ENCODE measurements at places on chromosomes 7 and 10.

- DNase-seq: no peak
Observed at GRCh38 chr7:46000513-46000912, 79.4 kb upstream of the IGFBP3 start.

DNA sequence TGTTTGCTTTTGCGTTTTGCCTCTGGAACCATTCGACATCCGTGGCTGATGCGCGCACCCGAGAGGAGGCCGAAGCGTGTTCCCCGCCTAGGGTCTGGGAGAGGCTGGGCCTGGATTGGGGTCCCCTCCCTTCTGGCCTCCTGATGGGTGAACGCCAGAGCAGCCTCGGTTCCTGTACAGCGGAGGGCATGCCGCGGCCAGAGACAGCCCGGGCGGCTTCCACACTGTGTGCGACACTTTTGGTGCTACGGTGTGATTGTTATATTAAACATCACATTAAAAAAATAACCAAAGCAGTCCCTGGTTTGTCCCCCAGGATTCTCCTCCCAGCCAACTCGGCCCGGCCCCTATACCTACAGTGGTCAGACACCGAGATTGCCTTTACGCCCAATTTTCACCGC is 3.7 kb upstream of the HOXA7 start:
- DNase-seq: no peak

- no peak for DNase-seq
Observed at GRCh38 chr7:21113609-21114415, 314.1 kb upstream of the SP4 start.

GRCh38 chr10:15365692-15366091 is 5.4 kb downstream of the FAM171A1 start:
- no peak for DNase-seq

DNA sequence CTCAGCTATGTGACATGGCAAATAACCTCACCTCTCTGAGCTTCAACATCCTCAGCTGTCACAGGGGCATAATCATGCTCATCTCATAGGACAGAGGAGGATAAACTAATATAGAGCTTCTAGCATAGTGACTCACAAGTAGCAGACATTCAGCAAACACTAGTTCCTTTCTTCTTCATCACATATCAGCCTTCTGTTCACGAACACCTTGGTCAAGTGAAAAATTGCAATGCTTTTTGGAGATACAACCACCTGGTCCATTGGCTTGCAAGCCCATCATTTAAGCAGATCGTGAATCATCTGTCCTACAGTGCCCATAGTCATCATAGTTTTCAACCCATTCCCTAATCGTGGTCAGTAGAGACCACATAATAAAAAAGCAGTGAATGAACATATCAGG is 277.9 kb upstream of the YAE1 start:
- no peak for DNase-seq

GRCh38 chr10:34252111-34252510 is 563.0 kb downstream of the PARD3 start:
- no peak for DNase-seq

DNA sequence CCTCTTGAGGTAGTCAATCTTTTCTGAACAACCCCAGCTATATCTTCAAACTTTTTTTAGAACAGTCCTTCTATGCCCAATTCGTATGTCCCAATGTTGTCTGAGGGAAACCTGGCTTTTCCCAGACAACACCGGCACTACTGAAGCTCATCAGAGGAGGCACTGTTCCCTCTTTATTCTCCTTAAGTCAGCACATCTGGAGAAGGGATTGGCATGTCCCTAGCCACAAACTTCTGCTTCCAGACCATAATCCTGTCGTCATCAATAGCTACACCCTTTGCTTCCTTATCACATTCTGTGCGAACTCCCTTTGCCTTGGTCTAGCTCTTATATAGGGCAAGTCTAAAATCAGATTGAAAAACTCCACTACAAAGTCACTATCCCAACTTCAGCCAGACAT is 22.9 kb downstream of the PON3 start:
- DNase-seq: no peak

- DNase-seq: no peak
Observed at GRCh38 chr7:99189222-99189621, 18.7 kb downstream of the KPNA7 start.

DNA sequence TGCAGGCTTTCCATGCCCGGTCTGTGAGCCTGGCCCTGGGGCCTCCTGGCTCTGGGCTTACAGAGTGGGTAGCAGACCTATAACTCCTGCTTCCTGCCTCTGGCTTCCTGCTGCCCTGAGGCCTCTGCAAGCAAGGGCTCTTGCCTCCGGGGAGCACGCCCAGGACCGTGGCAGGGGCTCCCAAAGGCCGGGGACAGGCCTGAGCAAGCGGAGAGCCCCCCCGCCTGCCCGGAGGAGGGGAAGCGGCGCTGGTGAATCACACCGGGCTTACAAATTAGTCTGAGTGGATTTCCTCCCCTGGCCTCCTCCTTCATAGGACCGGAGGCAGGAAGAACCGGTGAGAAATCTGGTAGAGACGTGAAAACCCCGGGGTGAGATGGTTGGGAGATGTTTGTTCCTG is 1.5 kb upstream of the MYL10 start:
- DNase-seq: no peak

- DNase-seq: no peak
Observed at GRCh38 chr10:29517352-29517923, 117.3 kb downstream of the SVIL start.

GRCh38 chr7:134465491-134465890 is 6.6 kb upstream of the AKR1B1 start:
- no peak for DNase-seq

DNA sequence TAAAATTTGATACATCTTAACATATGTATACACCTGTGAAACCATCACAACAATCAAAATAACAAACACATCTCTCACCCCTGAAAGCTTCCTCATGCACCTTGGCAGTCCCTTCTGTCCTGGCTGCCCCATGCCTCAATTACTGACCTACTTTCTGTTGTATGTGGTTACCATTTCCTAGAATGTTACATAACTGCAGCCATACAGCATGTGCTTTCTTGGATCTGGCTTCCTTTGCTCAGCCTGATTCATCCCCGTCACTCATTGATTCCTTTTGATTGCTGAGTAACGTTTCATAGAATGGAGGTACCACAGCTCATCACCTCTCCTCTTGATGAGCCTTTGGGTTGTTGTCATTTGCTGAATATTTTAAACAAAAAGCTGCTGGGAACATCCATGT is 165.3 kb downstream of the CELF2 start:
- DNase-seq: peak; percentile 56

GRCh38 chr7:33554576-33554975 is 350.8 kb upstream of the BMPER start:
- no peak for DNase-seq

- DNase-seq: no peak
Observed at GRCh38 chr10:31393844-31394243, 74.8 kb downstream of the ZEB1 start.

- no peak for DNase-seq
Observed at GRCh38 chr7:25945608-25946007, 206.4 kb upstream of the NFE2L3 start.

- no peak for DNase-seq
Observed at GRCh38 chr7:98168904-98169621, 42.2 kb upstream of the BHLHA15 start.

- DNase-seq: no peak
Observed at GRCh38 chr7:82049891-82050533, 280.2 kb upstream of the HGF start.

- no peak for DNase-seq
Observed at GRCh38 chr7:105989191-105989590, 26.1 kb downstream of the CDHR3 start.

GRCh38 chr10:22544325-22545068 is 169.9 kb downstream of the PIP4K2A start:
- no peak for DNase-seq

DNA sequence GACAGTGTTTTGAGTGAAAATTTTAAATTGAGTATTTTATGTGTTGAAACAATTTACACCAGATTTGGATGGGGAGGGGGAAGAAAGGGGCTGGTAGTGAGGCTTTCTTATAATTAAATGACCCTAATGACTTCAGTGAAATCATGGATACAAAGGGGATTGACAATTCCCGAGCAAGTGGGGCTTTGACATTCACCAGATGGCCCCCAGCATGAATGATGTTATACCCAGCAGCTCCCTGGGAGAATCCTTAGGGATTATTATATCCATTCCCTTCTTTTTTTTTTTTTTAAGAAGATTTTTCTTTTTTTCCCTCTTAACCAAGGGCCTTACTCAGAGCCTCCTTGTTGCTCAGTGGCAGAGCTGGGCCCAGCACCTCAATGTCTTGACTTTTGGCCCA is 17.9 kb downstream of the PLPP4 start:
- no peak for DNase-seq

DNA sequence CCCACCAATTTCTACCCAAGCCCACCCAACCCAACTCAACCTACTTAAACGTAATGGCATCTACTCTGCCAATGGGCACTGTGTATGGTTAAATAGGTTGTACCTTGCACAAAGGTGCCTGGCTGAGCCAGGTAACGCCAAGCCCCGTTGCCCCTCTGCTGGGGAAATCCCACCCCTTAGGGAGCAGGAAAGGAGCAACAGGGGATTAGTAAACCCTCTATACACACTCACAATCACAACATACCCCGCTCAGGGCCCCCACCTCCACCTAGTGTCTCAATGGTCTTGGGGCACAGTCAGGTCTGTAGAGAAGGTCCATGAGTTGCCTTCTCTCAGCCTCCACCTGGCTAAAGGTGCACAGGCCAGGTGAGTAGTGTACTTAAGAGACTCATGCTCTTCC is 74.3 kb upstream of the PCBD1 start:
- no peak for DNase-seq

GRCh38 chr10:84138478-84139125 is 707 bp upstream of the GHITM start:
- DNase-seq: peak; percentile 79

GRCh38 chr7:150356265-150356897 is 12.2 kb upstream of the REPIN1 start:
- DNase-seq: peak; percentile 61

GRCh38 chr7:151895008-151895630 is 18.2 kb upstream of the PRKAG2 start:
- DNase-seq: no peak

DNA sequence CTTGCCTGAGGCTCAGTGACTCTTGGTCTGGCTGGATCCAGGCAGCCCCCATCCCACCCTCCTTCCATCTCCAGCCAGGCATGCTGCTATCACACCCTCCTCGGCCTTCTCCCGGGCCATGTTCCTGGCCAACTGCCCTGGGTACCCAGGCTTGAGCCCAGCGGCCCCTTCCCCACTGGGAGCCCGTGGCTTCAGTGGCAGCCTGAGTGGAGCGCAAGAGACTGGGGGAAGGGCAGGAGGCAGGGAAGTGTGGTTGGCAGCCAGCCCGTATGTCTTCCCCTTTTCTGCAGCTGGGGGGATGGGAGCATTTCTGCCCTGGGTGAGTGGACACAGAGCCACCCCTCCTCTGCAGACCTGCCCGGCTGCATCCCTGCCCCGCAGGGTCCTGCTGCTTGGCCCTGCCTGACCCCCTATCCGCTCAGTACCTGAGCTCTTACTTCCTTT is 148.5 kb downstream of the ARHGAP22 start:
- no peak for DNase-seq

GRCh38 chr7:76123316-76123715 is 75.4 kb downstream of the MDH2 start:
- DNase-seq: no peak

- DNase-seq: no peak
Observed at GRCh38 chr10:122847782-122848604, 2.3 kb upstream of the CUZD1 start.

DNA sequence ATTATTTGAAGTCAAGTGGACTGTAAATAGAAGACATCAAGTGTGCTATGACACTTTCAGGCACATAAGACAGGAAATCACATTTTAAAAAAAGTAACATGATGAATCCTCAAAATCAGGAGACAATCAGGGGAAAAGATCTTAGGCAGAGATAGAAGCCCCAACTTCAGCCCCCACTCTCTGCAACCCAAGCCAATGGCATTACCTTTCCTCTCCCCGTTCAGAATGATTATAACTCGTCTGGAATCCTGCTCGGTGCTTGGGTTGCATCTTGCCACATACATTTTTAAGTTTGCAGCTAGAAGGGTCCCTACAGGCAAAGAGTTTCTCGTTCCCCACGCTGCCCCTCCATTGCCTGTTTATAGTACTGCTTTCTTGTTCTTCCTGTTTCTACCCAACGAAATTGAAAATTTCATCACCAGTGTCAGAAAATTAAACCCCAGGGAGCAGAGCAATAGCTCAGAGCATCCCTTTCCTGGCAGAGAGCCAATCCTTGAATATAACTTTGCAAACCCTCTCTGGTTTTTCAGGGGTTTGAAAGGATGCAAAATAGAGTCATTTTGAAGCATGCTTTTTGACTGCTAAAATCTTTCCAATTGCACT is 260.5 kb upstream of the AOAH start:
- no peak for DNase-seq

- no peak for DNase-seq
Observed at GRCh38 chr10:122306744-122307143, 35.6 kb downstream of the BTBD16 start.

- DNase-seq: no peak
Observed at GRCh38 chr7:27751888-27752660, 12.1 kb downstream of the TAX1BP1 start.

DNA sequence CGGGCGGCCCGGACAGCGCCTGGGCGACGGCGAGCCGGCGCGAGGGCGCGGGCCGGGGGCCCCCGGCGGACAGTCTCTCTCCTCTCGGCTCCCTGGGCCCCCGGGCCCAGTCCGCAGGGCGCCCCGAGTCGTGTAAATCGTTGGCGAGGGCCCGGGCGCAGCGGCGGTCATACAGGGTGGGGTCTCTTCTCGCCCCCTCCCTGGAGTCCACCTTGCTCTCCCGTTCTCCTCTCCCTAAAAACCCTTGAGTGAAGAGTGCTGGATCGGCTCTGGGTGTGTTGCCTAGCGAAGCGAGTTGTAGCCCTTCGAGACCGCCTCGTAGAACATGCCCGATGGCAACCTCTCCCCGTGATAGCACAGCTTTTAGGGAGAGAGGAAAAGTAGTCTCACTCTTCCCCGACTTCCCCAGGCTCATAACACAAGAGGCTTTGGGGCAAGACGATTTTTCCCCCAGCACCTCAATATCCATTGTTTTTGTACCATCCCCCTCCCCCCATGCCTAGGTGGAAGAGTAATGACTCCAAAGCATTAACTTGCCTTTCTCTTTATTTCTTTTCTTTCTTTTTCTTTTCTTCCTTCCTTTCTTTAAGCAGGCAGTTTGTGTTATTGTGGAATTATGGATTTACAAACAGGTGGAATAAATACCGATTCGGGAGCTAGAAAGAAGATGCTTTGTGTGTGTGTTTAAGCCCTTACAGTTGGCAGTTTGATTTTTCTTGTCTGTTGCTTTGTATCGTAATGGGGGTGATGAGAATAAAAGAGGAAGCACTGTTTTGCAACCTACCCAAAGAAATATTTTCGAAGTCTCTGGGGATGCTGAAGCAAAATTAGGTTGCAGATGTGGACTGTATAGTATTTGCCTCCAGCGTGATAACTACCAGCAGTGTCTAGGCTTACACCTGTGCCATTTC is 822 bp downstream of the SHOC2 start:
- DNase-seq: peak; percentile 25
